ENCODE measurements at places on chromosomes 2 and 18.

DNA sequence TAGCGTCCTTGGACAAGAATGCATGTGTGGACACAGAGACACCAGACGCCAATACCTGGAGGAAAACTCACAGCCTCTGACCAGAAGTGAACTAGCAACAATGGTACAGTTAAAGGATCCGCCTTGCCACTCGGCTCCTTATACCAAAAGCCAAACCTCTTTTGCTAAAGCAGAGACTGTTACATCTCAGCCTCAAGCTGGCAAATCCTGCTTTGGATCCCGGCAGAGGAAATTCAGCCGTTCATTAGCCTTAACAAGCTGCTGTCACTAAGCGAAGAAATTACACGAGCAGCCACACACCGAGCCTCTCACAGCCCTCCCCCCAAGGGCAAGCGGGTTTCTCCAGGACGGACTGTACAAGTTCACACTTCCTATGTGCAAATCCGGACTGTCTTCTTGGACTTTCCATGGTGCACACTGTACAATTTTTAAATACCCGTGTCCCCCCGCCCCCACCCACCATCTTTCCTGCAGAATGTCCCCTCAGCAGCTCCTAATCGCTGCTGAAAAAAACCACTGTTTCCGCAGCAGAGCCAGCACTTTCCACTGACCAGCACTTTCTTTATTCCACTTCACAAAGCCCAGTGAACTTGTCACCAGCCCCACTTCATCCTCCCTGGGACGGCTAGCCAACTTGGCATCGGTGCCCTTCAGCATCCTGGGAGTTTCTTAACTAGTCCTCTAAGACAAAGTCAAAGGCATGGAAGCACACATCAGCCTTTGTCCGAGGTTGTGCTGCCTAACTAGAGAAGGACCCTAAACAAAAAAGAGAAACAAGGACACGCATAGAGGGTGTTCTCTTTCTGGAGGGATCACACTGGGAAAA is 1.5 kb downstream of the KLF7 start:
- no peak for DNase-seq

- DNase-seq: no peak
These were observed 37.8 kb downstream of the GPR155 start for GRCh38 chr2:174449033-174449432.

DNA sequence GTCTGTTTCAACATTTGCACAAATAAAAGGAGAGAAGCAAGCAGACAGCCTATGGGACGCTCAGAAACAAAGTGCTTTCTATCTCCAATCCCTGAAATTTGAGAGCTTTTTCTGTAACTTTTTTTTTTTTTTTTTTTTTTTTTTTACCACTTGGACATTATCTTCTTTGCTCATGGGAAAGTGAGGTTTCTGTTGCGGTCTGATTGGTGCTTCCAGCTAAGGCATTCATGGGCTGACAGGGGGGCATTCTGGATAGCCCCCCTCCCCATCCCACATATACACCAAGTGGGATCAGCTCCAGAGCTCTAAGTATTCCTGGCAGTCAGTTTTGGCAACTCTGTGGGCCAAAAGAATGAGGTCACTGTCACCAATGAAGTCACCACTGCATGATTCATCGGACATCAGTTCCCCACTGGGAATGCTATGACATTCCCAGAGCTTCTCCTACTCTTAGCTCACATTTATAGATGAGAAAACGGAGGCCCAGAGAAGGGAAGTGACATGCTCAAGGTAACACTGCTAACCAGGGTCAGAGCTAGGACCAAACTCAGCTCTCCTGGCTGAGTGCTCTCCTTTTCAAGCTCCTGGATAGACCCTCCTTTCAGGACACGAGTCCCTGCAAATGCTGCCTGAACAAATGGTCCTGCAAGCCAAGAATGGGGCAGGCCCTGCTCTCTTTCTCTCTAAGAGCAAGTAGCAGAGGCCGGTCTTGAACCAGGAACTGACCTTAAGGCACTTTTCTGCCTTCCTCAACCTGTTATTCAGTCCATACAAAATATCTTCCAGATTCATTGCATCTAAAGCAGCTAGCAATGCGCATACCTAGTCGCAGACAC is 61.3 kb downstream of the TMEM247 start:
- DNase-seq: no peak

DNA sequence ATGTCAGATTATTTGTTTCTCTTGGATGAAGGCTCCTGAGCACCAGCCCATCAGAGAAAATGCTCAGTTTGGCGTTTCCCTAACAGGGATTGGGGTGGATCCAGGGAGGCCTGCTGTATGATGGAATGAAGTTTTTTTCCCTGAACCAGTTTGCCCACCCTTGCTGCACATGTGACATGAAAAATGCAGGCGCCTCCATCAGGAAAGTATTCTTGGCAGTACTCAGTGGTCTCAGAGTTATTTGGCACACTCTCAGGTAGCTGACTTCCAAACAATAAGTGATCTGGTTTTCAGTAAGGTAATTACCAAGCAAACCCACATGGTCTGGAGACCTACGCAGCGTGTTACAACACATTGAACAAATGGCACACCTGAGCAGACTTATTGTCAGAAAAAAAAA is 254.9 kb downstream of the PAX3 start:
- DNase-seq: no peak

DNA sequence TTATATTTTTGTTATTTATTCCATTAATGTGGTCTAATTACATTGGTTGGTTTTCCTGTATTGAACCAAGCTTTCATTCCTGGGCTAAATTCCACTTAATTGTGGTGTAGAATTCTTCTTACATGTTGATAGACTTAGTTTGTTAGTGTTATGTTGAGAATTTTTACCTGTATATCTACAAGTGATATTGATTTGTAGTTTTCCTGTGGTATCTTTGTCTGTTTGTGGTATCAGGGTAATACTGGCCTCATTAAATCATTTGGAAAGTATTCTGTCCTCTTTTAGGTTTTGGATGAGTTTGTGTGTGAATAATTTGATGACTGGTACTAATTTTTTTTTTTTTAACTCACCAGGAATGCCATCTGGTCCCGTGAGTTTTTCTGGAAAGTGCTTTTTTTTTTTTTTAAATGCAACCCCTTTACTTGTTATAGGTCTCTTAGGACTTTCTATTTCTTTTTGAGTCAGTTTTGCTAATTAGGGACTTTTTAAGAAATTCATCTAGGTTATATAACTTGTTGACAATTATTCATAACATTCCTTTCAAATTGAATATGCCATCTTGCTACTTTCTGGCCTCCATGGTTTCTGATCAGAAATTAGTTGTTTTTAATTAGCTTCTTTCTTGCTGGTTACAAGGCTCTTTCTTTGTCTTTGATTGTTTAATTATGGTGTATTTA is 232.8 kb downstream of the CCDC85A start:
- no peak for DNase-seq

GRCh38 chr2:57370882-57371585 is 675.6 kb upstream of the VRK2 start:
- DNase-seq: no peak

- no peak for DNase-seq
These were observed 207.0 kb upstream of the HAAO start for GRCh38 chr2:42999391-42999841.

GRCh38 chr2:102438111-102438510 is 15.2 kb downstream of the IL18RAP start:
- no peak for DNase-seq

DNA sequence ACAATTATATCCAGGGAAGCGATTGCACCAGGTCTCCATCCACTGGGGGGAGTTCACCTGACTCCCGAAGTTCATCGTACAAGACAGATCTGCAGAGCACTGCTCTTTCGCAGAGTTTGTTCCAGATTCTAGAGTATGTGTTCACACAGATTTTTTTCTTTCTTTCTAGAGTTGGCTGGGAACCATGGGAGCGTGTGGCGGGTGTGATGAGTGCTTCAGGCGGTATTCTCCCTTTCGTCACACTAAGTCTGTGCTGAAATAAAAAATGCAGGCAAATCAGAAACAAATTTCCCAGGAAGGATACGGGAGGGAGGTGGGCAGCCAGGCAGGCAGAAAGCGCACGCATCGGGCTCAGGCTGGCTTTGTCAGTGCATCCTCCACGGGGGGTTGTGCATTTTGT is 129.8 kb upstream of the SOX11 start:
- no peak for DNase-seq

GRCh38 chr2:100208141-100208770 is 65.9 kb upstream of the AFF3 start:
- no peak for DNase-seq

DNA sequence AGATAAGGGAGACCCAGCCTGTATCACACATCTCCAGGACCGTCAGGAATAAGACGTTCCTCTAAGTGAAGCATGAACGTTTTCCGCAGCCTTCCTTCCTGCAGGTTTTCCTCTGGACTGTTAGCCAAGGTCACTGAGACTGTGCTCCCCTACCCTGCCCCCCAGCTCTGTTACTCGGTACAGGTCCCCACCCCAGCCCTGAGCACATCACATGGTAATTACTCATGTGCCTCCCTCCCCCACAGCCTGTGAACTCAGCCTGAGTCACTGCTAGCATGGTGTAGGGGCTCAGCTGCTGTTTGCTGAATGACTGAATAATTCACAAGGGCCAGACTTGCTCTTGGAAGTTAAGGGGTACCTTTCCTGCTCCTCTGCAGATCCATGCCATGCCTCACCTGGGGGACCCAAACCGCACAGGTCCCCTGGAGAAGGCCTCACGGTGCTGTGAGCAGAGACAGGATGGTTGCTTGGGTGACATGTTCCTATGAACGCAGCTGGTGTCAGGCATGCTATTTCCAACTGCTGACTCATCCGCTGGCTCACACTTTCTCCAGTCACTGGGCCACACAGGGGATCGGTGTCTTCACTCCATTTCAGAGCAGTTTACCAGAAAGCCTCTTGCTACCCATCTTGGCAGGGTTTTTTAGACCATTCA is 88.2 kb downstream of the PLB1 start:
- DNase-seq: peak; percentile 59

- no peak for DNase-seq
These were observed 212.9 kb downstream of the MTX2 start for GRCh38 chr2:176482107-176482506.

DNA sequence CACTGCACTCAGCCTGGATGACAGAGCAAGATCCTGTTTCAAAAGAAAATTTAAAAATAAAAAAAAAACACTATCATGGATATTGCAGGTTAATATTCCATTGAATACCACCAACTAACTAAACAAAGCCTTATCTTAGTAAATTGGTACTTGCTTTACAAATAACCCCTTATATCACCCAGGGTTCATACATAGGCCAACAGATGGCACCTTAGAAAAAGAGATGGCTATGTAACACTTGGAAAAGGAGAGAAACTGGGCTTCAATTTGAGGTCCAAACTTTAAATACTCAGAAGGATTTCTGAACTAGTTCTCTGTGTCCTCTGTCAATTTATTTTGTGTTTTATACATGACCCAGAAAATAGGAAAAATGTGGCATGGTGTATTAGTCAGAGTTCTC is 249.6 kb upstream of the LRP1B start:
- DNase-seq: no peak

GRCh38 chr2:22336414-22336813 is 1048.6 kb upstream of the KLHL29 start:
- no peak for DNase-seq

GRCh38 chr2:113962692-113963480 is 73.0 kb downstream of the ACTR3 start:
- DNase-seq: peak; percentile 41

- DNase-seq: peak; percentile 3
These were observed 59.6 kb downstream of the VIL1 start for GRCh38 chr2:218478544-218478943.

GRCh38 chr2:61177727-61178549 is 15.9 kb downstream of the C2orf74 start:
- no peak for DNase-seq

GRCh38 chr2:134498654-134499053 is 220.1 kb downstream of the TMEM163 start:
- DNase-seq: no peak

DNA sequence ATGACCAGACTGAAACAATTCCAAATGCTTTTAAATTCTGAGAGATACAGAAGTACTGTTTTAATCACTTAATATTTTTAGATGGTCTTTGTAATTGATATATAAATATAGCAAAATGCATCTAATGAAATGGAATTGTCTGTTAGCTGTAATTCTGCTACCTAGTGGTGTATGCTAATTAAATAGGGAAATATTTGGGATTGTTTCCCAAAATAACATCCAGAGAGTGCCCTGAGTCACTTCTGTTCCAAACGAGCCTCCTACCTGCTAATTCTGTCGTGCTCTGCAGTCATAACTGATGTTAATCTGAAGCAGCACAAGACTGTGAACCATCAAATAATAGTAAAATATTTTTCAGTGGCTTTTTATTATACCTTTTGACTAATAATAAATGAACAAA is 71.4 kb upstream of the NOSTRIN start:
- DNase-seq: no peak

- no peak for DNase-seq
These were observed 191.2 kb downstream of the LRRTM1 start for GRCh38 chr2:80113399-80113798.

DNA sequence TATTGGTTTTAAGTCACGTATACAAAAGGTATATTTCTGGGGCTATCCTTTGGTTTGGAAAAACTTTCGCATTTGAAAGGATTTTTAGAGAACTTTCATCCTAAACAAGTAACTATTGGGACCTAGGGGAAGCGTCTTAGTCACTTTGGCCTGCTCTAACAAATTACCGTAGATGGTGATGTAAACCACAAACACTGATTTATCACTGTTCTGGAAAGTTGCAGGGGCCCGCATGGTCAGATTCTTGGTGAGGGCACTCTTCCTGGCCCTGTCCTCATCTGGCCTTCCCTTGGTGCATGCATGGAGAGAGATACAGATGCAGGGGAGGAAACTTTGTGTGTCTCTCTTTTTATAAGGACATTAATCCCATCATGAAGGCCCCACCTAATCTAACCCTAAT is 49.1 kb upstream of the ANKRD62 start:
- no peak for DNase-seq

GRCh38 chr2:1115843-1116539 is 165.3 kb downstream of the SNTG2 start:
- no peak for DNase-seq

- DNase-seq: no peak
These were observed 151.0 kb downstream of the TMEM17 start for GRCh38 chr2:62354771-62355561.

GRCh38 chr2:231900486-231900942 is 25.7 kb downstream of the NPPC start:
- no peak for DNase-seq

- DNase-seq: no peak
These were observed 44.3 kb downstream of the HPCAL1 start for GRCh38 chr2:10346929-10347561.

GRCh38 chr2:56754627-56755026 is 570.8 kb downstream of the CCDC85A start:
- no peak for DNase-seq

DNA sequence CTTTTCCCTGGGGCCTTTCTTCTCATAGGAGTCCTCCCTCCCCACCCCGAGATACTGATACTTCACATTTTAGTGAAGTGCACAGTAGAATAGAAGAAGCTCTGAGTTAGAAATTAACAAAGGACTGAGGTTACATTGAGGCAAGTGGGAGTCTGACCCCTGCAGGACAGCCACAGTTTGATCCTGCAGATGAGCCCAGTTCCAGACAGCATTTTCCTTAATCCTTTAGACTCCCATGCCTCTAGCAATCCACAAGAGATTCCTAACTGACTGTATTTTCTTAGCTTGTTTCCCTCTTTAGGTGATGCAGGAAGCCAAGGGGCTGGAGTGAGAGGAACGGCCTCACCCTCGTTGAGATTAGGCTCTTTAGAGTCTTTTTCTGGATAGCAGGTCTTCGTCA is 204.0 kb downstream of the CYRIA start:
- no peak for DNase-seq

- DNase-seq: no peak
These were observed 175.0 kb upstream of the CYRIA start for GRCh38 chr2:16840496-16841172.
